ENCODE measurements at places on chromosomes 3 and 15. TPM values are rescaled to one million over a fixed set of nuclear protein-coding genes. Genes with fewer than 3 reads are reported as not detected.

Gene CCR9
- 0.41 TPM for total RNA-seq

Gene NLGN1
- 59.1 TPM for total RNA-seq

Gene PLSCR5
- total RNA-seq: under 0.01 TPM

Gene ST3GAL6
- 18.3 TPM for total RNA-seq

Gene ACKR2
- total RNA-seq: not detected

Gene GPR87
- not detected for total RNA-seq

Gene FBXO40
- not detected for total RNA-seq

Gene GOLGA6L7
- total RNA-seq: not detected

Gene NOX5
- total RNA-seq: under 0.01 TPM

Gene P2RY12
- 17.5 TPM for total RNA-seq

Gene DNAH12
- total RNA-seq: 0.82 TPM

Gene ARPIN
- 13.5 TPM for total RNA-seq

Gene FAM81A
- total RNA-seq: 42.8 TPM

Gene TMEM207
- total RNA-seq: not detected

Gene KLHDC8B
- total RNA-seq: 16.3 TPM

Gene UBA7
- total RNA-seq: 1.6 TPM

Gene SOX14
- not detected for total RNA-seq

Gene CEP19
- total RNA-seq: 10.6 TPM

Gene CHRD
- 2.0 TPM for total RNA-seq

Gene TGM4
- total RNA-seq: not detected

Gene ANKDD1A
- total RNA-seq: 13.9 TPM

Gene SLC12A1
- total RNA-seq: 1.6 TPM

Gene CCDC80
- total RNA-seq: 2.9 TPM

Gene SCN11A
- total RNA-seq: under 0.01 TPM

Gene GOLGA6A
- under 0.01 TPM for total RNA-seq

Gene TM4SF18
- total RNA-seq: 3.7 TPM

Gene SNRPA1
- total RNA-seq: 13.9 TPM

Gene THSD4
- total RNA-seq: 1.6 TPM

Gene STAC
- 6.5 TPM for total RNA-seq

Gene CD96
- total RNA-seq: not detected

Gene KCNMB2
- 15.1 TPM for total RNA-seq

Gene CLDN18
- not detected for total RNA-seq

Gene GABRB3
- 114 TPM for total RNA-seq

Gene IQCF2
- not detected for total RNA-seq

Gene LXN
- total RNA-seq: 7.3 TPM

Gene EMC7
- total RNA-seq: 22.8 TPM

Gene SLC22A13
- under 0.01 TPM for total RNA-seq

All from frontal cortex (tissue), 4 donors.